ENCODE measurements at places on chromosomes 2 and 18. TPM values are rescaled to one million over a fixed set of nuclear protein-coding genes. Genes with fewer than 3 reads are reported as not detected.

ZNF385B gene
- 0.10 TPM for total RNA-seq

NEB gene
- 1.0 TPM for total RNA-seq

RESP18 gene
- not detected for total RNA-seq

ASAP2 gene
- total RNA-seq = 61.7 TPM

SLC25A12 gene
- 17.9 TPM for total RNA-seq

NPC1 gene
- total RNA-seq = 32.3 TPM

LBX2 gene
- total RNA-seq = 0.99 TPM

OR6B3 gene
- not detected for total RNA-seq

RGPD3 gene
- total RNA-seq = 0.05 TPM

FHOD3 gene
- total RNA-seq = 2.5 TPM

COLEC12 gene
- 1.9 TPM for total RNA-seq

HTR2B gene
- total RNA-seq = not detected

ADCYAP1 gene
- 0.32 TPM for total RNA-seq

ADI1 gene
- total RNA-seq = 83.2 TPM

B3GNT2 gene
- total RNA-seq = 20.1 TPM

KYNU gene
- total RNA-seq = 2.8 TPM

ANTXR1 gene
- 17.0 TPM for total RNA-seq

UGT1A5 gene
- total RNA-seq = 1.1 TPM

FAM237A gene
- total RNA-seq = not detected

CPLX4 gene
- total RNA-seq = not detected

POTEC gene
- not detected for total RNA-seq

GREB1L gene
- total RNA-seq = 0.58 TPM

FAM124B gene
- 0.42 TPM for total RNA-seq

SLC5A7 gene
- 0.42 TPM for total RNA-seq
